Ascending aorta (tissue), 2 donors: ENCODE measurements at places on chromosomes 13 and 19. TPM values are rescaled to one million over a fixed set of nuclear protein-coding genes. Genes with fewer than 3 reads are reported as not detected.

GRCh38 chr13:109906976-109907375 lies 120.6 kb upstream of the IRS2 start:
- DNase-seq, result no peak

GRCh38 chr13:97478247-97478646 lies 44.3 kb downstream of the RAP2A start:
- DNase-seq, result no peak

- peak; percentile 98 for DNase-seq
Observed at GRCh38 chr19:56393119-56394012, at the start of gene ZNF582. ZNF582 (minus strand) TSS chr19:56393534; CDS start chr19:56391752, 1,782 bp downstream.

DNA sequence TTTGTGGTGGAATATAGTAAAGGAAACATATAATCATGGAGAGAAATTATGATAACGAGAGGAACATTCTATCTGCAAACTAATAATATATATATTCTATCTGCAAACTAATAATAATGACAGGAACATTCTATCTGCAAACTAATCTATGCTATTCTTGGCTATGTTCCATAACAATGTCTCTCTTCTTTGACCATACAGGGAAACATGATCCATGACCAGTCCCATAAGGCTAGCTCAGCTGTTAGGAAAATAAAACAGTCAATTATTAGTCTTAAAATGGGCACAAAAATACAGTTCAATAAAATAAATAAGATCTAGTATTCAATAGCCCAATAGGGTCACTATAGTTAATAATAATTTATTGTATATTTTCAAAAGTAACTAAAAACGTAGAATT lies 707.8 kb upstream of the PCDH20 start:
- DNase-seq, result no peak

DNA sequence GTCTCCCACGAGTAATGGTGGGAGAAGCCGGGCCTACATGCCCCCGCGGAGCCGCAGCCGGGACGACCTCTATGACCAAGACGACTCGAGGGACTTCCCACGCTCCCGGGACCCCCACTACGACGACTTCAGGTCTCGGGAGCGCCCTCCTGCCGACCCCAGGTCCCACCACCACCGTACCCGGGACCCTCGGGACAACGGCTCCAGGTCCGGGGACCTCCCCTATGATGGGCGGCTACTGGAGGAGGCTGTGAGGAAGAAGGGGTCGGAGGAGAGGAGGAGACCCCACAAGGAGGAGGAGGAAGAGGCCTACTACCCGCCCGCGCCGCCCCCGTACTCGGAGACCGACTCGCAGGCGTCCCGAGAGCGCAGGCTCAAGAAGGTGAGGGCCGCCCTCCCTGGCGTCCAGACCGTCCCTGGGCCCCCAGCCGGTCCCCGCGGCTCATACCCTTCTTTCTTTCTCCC lies 1.4 kb upstream of the USF2 start:
- DNase-seq, result no peak

GRCh38 chr13:84705982-84706710 lies 823.9 kb upstream of the SLITRK1 start:
- no peak for DNase-seq

NDUFB7 gene
- 612 TPM for total RNA-seq
